Nephron progenitor cell (in vitro differentiated cells): ENCODE measurements at places on chromosomes 16 and 17.

DNA sequence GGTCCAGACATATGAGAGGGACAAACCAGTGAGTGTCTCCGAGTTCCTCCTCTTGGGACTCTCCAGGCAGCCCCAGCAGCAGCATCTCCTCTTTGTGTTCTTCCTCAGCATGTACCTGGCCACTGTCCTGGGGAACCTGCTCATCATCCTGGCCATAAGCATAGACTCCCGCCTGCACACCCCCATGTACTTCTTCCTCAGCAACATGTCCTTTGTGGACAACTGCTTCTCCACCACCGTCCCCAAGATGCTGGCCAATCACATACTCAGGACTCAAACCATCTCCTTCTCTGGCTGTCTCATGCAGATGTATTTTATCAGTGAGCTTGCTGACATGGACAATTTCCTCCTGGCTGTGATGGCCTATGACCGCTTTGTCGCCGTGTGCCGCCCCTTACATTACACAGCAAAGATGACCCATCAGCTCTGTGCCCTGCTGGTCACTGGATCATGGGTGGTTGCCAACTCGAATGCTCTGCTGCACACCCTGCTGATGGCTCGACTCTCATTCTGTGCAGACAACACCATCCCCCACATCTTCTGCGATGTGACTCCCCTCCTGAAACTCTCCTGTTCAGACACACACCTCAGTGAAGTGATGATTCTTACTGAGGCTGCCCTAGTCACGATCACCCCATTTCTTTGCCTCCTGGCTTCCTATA is 19.2 kb downstream of the ZNF200 start:
- H3K4me3 ChIP-seq: no peak overlapping the region
- H3K4me1 ChIP-seq: no peaks in the 10 kb centered on the region
- H3K36me3 ChIP-seq: no peaks in the 10 kb centered on the region
- H3K27me3 ChIP-seq: peaks cover 30% of the 10 kb centered on the region
- no peak overlapping the region for H3K27ac ChIP-seq

- H3K27me3 ChIP-seq: peaks cover 7% of the 10 kb centered on the region
- no peak for DNase-seq
- H3K36me3 ChIP-seq: peaks cover 7% of the 10 kb centered on the region
- no peak overlapping the region for H3K4me3 ChIP-seq
Observed at GRCh38 chr17:50255766-50256635, 18.3 kb upstream of the TMEM92 start.

- H3K27ac ChIP-seq: no peak overlapping the region
- H3K4me1 ChIP-seq: no peaks in the 10 kb centered on the region
- H3K36me3 ChIP-seq: no peaks in the 10 kb centered on the region
- H3K27me3 ChIP-seq: peaks cover 19% of the 10 kb centered on the region
- no peak overlapping the region for H3K4me3 ChIP-seq
Observed at GRCh38 chr16:31385680-31386079, 7.5 kb upstream of the ITGAD start.

DNA sequence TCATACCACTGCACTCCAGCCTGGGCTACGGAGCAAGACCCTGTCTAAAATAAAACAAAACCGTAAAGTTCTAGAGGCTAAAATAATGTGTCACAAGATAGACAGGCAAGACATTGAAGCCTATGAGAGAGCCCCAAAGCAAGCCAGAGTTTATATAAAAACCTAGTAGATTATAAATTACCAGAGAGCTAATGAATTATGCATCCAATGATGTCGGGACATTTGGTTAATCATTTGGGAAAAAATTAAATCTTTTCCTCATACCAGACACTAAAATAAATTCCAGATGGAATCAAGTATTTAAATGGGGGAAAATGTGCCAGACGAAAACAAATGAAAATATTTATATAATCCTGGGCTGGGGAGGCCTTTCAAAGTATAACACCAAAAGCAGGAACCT is 24.2 kb downstream of the CCDC40 start:
- no peak overlapping the region for H3K4me3 ChIP-seq
- no peak for DNase-seq
- H3K4me1 ChIP-seq: no peaks in the 10 kb centered on the region
- peaks cover 3% of the 10 kb centered on the region for H3K27me3 ChIP-seq
- H3K36me3 ChIP-seq: peaks cover 41% of the 10 kb centered on the region
